ENCODE measurements at places on chromosomes 1 and 21.

GRCh38 chr1:19461220-19461554 lies 24.2 kb downstream of the CAPZB start:
- DNase-seq, result no peak

GRCh38 chr1:205279986-205280385 lies 41.6 kb downstream of the NUAK2 start:
- DNase-seq, result no peak

DNA sequence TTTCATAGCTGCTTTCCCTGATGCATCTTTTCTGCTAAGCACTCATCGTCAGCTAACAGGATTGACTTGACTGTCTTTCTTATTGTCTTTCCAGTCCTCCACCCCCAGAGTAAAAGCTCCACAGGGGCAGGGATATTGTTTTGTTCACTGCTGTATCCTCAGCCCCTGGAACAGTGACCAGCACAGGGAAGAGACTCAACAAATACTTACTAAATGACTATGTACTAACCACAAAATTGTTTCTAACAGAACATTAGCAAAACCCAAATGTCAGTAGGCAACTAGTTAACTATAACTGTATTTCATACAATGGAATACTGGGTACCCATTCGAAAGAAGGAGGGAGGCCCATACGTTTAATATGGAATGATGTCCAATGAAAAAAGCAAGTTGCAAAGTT lies 53.0 kb downstream of the BCAR3 start:
- no peak for DNase-seq

- no peak for DNase-seq
Measured at GRCh38 chr1:11708554-11709350, 17.2 kb downstream of the DRAXIN start.

DNA sequence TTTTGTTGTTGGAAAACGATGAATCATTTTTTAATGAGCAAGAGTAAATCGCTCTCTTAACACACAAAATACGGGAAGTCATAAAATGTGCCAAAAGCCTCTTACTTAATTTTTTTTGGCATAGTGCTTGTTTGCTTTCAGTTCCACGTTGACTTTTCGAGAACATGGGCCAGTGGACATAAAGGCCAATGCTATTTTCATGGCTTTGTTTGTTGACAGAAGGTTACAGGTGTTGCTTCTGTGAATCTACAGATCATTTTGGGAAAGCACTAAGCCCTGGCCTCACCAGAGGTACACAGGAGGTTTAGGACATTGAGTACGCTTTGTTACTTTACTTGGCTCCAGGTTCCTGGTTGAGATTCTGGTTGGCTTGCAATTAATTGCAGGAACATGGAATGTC lies 199.4 kb upstream of the HMCN1 start:
- DNase-seq, result no peak

- DNase-seq, result no peak
Measured at GRCh38 chr1:60331647-60332046, 258.1 kb upstream of the C1orf87 start.

Measured in stimulated activated CD8-positive, alpha-beta memory T cell treated with anti-CD3 and anti-CD28 coated beads, Interleukin-12 subunit alpha, Interleukin-12 subunit beta, amount 100 ng/mL, for 1 hour (primary cell).